ENCODE measurements at places on chromosomes 5 and 9.

- DNase-seq, result no peak
Observed at GRCh38 chr5:172952034-172952511, 7.2 kb upstream of the RPL26L1 start.

DNA sequence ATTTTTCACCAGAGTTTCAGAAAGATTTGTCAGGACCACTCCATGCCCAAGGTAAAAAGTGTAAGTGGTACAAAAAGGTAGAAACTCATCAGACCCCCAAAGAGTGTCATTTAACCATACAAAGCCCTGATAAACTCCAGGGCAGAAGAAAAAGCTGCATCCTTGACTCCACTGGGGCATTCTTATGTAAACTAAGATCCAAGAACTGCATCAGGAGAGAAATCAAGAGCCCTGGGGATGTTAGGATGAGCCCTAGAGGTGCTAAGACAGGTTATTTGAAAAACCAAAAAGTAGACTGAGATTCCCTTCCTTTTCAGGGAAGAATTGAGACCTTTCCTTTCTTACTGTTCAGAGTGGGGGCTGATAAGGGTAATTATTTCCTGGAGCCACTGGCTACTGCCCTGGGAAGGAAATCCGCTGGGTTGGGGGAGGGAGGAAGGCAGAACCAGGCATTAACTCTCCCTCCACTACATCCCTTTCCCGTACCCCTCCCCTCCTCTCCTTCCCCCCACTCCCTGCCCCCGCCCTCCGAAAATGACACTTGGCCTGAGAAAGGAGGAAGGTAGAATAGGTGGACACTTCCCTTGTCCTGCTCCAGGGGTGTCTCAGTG is 54.7 kb downstream of the FXN start:
- no peak for DNase-seq

DNA sequence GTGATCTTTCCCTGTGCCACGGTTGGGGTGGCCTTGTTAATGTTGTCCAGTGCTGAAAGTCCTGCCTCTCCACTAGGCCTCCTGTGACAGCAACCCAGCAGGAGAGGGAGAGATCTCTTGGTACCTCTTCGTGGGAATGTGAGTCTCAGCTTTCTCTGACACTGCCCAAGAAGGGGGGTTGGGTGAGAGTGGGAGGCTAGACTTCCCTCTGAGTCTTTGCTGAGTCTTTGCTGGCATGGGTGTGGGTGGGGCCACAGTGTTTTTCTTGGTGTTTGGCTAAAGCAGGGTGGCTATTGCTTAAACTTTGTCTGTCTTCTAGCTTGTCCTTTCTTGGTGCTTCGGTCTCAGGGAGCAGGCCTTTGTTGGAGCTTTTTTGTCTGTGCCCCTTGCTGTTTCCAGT is 145.6 kb downstream of the GNA14 start:
- no peak for DNase-seq

DNA sequence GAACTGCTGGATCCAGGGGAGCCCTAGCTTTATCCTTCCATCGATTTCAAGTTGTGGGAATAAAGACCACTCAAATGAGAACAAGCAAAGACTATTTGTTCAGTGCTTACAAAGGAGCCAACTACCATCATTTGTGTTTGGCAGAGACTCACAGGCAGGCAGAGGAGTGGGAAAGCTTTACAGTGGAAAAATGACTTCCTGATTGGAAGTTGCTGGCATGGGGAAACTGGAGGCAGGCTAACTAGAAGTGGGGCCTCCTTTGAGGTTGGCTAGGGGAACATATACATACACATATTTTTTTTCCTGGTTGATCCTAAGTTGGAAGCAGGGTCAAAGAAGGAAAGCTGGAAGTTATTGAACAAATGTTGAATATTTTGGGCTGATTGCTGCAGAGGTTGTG is 121.7 kb downstream of the ACTBL2 start:
- no peak for DNase-seq

DNA sequence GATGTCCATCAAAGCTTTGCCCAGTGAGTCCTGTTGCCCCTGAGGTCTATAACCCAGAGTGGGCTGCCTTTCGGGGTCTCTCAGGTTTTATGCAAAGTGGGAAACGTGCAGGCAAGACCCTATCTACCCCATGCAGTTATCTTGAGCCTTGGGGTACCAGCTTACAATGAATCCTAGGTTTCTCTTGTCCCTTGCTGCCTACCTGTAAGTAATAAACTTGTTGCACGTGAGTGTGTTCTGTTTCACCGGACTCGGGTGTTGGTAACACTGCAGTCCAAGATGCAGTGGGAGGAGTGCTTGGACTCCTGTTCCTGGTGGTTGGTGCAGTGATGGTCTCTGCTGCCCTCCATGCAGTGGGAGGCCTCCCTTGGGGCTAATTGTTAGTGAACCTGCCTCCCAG is 85.6 kb upstream of the ALDH1B1 start:
- DNase-seq, result no peak
